ENCODE measurements at places on chromosomes 7 and 10.

GRCh38 chr10:22464966-22465629, 119.8 kb downstream of the SPAG6 start:
- no peak for DNase-seq

GRCh38 chr7:113109718-113110117, 8.6 kb downstream of the SMIM30 start:
- no peak for DNase-seq

DNA sequence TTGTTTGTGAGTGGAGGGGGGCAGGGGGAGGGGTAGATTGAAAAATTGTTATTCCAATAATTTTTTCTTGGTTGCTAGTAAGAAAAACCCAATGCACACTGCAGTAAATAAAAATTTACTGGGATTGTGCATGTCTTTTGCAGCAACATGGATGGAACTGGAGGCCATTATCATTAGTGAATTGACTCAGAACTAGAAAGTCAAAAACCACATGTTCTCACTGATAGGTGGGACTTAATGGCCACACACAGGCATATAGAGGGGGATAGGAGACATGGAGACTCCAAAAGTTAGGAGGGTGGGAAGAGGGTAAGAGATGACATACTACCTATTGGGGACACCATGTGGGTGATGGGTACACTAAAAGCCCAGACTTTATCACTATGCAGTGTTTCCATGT, 67.2 kb downstream of the BUB3 start:
- no peak for DNase-seq

- DNase-seq = no peak
Measured at GRCh38 chr10:56472978-56473377, 111.9 kb upstream of the ZWINT start.

DNA sequence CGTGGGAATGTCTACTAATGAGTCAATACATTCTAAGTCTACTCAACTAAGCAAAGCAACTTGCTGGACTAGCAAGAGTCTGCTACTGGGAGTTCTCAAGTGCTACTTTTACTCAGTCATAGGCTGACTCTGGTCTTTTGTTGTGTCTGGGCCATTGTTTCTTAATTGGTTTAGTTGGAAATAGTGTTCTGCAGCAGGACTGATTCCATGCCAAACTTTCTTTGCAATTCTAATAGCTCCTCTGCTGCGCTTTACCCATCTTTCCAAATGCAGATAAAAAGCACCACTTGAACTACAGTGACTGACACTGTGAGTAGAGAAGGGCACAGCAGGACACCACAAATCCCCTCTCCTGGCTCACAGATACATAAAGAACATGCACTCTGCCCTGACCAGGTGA, 125.7 kb downstream of the CD36 start:
- DNase-seq = no peak

DNA sequence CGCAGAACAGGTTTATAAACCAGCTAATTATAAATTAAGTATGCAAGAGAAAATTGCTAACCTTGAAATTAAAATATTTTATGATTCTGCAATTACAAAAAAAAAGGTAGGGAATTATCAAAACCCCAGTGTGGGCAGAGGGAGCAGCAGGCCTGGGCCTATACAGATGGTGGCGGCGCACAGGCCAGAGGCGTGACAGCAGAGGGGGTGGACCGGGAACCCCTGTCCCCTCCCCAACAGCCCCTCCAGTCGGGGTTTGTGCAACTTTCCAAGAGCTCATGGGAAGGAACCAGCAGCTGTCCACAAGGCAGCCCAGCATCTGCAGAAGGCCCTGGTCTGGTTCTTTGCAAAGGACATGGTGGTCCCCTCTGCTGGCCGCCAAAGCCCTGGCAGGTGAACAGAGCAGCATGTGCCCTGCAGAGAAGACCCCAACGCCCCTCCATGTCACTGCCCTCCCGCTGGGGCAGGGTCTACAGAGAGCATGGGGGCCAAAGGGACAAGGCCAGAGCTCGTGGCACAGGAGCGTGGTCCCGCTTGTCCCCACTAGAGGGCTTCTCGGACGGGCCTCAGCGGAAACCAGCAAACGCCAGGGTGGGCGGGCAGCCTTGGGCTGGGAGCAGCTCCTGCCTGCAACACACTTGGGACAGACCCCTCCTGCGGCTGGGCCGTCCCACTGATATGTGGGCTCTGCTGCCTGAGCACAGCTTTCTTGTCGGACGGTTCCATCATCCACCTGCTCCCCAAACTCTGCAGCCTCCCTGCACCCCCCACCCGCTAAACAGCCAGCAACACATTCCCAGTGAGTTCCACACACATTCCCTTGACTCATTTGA, 75.1 kb downstream of the EBF3 start:
- no peak for DNase-seq

DNA sequence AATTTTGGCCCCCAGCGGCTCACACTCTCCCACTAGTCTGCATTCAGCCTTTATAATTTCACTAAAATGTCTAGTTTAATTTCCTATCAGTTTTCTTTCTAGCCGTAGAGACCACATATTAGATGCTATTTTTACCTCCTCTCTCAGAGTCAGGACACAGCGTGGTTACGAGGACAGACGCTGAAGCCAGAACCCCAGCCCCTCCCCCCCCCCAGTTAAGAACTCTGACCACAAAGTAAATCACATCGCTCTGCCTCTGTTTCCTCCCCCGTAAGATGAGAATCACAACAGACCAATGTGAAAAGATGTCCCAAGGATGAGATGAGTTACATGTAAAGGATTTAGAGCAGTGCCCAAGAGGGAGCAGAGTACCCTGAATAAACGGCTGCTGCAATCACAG, 11.1 kb upstream of the TARP start:
- DNase-seq = no peak

All from posterior cingulate gyrus (tissue), 11 donors.